Activated CD8-positive, alpha-beta T cell treated with anti-CD3 and anti-CD28 coated beads, Interleukin-2, amount 10 ng/mL, durations not matched to agents 7 days and 5 days (primary cell): ENCODE measurements at places on chromosomes 2 and 18. TPM values are rescaled to one million over a fixed set of nuclear protein-coding genes. Genes with fewer than 3 reads are reported as not detected.

The VIL1 gene
- not detected for total RNA-seq

The TM4SF20 gene
- total RNA-seq = not detected

DNA sequence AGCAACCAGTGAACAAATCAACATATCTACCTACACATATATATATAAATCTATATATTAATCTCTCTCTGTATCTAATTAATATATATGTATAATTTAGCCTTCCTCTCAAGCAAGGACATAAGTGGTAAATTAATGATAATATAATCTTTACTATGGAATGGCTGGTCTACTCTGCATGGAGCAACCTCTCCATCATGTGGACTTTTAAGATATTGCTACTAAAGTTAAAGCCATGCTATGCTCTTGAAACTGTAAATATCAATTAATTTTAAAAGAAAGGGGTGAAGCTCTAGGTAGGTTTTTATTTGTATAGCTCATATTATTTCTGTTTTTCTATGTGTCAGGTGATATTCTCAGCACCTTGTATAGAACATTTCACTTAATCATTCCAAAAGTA, 147.0 kb downstream of the PPP1R1C start:
- no peak for DNase-seq

The TMEM182 gene
- 4.4 TPM for total RNA-seq

The HOXD1 gene
- not detected for total RNA-seq

GRCh38 chr2:140814141-140814540, 1316.7 kb downstream of the LRP1B start:
- DNase-seq = no peak
